ENCODE measurements at places on chromosomes 12 and 14.

DNA sequence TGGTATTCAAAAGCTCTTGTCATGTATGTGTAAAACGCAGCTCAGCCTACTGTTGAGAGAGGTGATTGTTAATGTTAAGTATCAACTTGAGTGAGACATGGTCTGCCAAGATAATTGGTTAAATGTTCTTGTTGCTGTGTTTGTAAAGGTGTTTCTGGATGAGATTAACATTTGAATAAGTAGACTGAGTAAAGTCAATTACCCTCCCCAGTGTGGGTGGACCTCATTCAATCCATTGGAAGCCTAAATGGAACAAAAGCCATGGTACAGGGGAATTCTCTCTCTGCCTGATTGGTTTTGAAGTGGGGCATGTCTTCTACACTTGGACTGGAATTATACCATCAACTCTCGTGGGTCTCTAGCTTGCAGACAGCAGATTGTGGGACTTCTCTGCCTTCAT lies 63.8 kb upstream of the RERGL start:
- DNase-seq = no peak

- no peak for DNase-seq
These were observed 26.3 kb downstream of the SLC15A4 start for GRCh38 chr12:128797119-128798118.

GRCh38 chr14:97106166-97106565 lies 309.0 kb downstream of the VRK1 start:
- no peak for DNase-seq

GRCh38 chr12:28413460-28414109 lies 223.3 kb downstream of the CCDC91 start:
- DNase-seq = no peak

DNA sequence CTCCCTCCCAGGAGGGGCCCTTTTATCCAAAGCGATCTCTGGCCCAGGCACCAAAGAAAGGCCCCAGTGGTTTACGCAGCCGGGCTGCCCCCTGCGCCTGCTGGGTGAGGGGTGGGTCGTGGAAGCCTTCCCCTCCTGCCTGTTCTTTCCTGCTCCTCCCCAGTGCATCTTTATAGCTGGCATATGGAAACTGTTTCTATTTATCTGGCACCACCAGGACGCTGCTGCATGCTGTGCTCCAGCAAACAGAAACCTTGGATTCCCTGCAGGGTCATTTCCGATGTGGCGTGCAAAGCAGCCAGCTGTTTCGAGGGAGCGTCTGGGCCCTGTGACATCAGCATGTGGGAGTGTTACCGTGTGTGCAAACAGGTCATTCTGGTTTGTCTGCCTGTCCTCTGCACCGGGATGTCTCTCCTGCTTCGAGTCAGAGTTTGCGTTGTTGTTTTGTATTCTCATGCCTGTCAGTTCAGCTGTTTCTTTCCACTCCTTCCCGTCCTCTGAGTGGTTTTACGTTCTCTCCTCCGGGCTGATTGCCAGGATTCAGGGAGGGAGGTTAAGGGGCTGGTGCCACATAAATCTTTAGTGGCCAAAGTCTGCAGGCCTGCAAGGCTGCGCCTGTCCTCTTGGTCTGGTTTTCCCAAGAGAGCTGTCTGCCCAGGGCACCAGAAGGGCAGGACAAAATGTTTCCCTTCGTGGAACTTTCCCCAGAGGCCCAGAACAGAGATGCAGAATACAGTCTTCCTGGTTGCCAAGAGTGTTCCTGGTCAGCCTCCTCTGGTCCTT lies 24.6 kb downstream of the TPCN1 start:
- DNase-seq = no peak

DNA sequence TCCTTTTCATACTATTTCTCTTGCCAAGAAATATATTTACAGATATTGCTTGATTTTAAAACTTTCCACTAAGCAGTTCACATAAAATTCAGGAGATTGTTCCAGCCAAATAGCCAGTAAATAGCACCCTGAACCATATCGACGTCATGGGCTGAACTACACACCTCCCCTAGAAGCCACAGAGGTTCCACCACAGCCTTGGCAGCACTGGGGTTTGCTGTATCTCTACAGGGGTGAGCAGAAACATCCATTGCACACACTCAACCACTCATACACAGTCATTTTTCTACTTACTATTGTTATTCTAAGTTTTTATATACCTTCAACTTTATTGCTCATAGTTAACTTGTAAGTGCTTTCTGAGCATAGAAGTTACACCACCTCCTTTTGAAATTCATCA lies 8.1 kb upstream of the EIF2S3B start:
- DNase-seq = no peak

- DNase-seq = no peak
These were observed 477.1 kb upstream of the CCDC196 start for GRCh38 chr14:66009089-66009488.

GRCh38 chr14:34030864-34031263 lies 80.0 kb upstream of the EGLN3 start:
- DNase-seq = no peak

- no peak for DNase-seq
These were observed 53.7 kb downstream of the TMTC2 start for GRCh38 chr12:82740129-82741000.

- no peak for DNase-seq
These were observed 35.3 kb upstream of the ANKRD9 start for GRCh38 chr14:102544747-102545460.

- no peak for DNase-seq
These were observed 119.6 kb downstream of the PLXNC1 start for GRCh38 chr12:94267921-94268471.

All from T-helper 17 cell (primary cell).